Stimulated activated CD4-positive, alpha-beta T cell treated with anti-CD3 and anti-CD28 coated beads, Interleukin-15, amount 100 ng/mL, for 24 hours (primary cell): ENCODE measurements at places on chromosomes 16 and 17.

DNA sequence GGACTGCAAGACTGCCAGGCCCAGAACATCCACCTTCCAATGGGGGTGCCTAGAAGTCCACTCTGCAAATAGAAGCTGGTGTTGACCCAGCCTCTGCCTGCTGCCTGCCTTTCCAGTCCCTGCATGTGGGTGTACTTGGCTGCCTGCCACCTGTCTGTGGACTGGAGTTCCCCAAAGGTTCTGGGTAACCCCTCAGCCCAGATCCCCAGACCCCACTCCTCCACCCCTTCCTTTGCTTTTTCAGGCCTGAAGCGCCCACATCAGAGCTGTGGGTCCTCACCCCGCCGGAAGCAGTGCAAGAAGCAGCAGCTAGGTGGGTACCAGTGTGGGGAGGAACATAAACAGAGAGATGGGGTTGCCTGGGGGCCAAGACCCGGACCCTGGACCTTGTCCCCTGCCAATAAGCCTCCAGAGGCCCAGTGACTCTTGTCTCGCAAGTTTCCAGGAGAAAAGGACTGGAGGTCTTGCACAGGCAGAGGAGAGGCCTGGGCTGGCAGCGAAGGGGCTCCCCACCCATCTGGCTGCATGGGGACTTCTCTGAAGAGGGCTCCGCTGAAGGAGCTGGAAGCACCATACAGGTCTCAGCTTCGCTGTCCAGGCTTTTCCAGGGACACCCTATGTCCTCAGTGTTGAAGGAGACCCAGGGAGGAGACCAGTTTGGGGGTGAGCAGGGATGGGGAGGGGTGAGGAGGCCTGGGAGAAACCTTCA is 34.3 kb downstream of the NLRC5 start:
- DNase-seq: peak; percentile 81

DNA sequence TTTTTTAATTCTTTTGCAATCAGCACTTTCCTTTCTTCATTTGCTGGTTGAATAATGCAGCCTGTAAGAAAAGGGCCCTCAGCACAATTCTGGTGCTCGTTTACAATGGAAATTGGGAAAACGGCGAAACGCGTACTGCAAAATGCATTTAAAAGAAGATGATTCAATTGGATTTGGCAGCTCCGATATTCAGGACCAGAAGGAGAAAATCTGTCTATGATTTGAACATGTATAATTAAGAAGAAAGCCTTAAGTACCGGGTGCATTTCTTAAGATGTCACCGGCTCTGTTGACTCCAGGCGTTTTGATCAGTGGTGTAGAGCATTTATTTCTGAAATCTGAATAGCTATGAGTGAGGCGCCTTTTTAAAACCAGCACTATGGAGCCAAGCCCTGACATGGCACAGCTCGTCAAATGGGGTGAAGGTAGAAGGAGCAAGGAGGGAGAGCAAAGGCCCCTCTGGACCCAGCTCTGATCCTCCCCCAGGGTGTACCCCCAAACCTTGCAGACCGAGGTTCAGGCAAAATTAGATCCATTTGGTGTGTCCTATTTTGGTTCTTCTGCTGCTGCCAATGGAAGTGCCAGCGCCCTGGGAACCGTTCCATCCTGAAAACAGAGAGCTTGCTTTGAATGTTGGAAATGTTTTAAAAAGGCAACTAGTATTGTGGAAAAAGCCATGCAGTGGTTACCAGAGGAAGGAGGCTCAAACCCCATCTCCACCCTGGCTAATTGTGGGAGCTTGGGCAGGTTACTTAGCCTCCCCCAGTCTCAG is 161.4 kb upstream of the RPL38 start:
- DNase-seq: no peak

DNA sequence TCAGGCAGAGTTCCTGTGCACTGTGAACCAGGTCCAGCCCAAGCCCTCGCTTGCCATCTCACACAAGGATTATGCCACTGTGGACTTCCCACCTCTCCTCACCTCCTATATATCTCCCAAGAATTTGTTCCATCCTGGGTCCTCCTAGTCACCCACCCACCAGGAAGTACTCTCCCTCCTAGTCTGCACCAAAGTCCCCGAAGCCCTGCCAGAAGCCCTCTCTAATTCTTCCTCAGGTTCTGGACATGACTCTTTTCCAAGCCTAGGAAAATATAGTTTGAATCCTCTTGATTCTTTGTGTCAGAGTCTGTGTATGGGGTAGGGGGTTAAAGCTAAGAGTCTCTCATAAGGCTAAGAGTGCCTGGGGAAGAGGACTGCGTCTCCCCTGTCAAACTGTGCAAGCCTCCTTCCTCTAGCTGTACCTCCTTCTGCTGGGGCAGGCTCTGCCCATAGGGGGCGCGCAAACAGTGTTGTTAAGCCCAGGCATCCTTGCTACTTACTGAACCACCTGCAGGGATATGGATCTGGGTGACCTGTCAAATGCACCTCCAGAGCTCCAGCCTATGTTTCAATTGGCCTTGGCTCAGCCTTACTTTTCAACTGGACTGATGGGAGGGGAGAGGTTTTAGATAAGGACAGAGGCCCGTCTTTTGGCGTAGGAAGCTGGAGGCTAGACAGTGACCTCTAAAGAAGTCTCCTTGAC is 16.6 kb upstream of the DLX4 start:
- peak; percentile 90 for DNase-seq

GRCh38 chr16:78483124-78483992 is 383.9 kb downstream of the WWOX start:
- no peak for DNase-seq

GRCh38 chr17:29004081-29004692 is 1.6 kb downstream of the SEZ6 start:
- DNase-seq: no peak

GRCh38 chr17:57071991-57072944 is 12.8 kb upstream of the AKAP1 start:
- no peak for DNase-seq

GRCh38 chr17:76700270-76700616 is 10.5 kb downstream of the MXRA7 start:
- DNase-seq: no peak

- peak; percentile 77 for DNase-seq
Observed at GRCh38 chr17:50117202-50118051, 12.5 kb downstream of the SAMD14 start.

- no peak for DNase-seq
Observed at GRCh38 chr16:3068487-3068886, 3.0 kb downstream of the IL32 start.

- no peak for DNase-seq
Observed at GRCh38 chr17:35676441-35676840, 55.0 kb upstream of the RASL10B start.

- no peak for DNase-seq
Observed at GRCh38 chr17:79939755-79940458, 95.8 kb downstream of the TBC1D16 start.

DNA sequence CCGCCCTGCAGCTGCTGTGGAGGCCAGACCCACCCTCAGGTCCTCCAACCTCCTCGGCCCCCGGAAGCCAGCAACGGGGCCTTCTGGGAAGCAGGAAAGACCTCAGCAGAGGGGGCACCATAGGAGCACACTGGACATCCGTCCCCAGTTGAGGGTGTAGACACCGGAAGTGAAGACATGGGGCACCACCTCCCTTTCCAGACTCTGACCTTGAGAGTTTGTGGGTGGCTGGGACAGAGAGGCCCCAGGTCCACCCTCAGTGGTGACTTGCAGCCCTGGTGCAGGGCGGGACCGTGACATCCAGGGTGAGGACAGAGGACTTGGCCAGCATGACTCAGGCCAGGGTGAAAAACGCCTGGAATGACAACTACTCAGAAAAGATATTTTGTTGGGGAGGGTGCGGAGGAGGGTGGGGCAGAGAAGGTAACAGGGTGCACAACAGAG is 19.9 kb downstream of the CEP295NL start:
- DNase-seq: no peak

- peak; percentile 55 for DNase-seq
Observed at GRCh38 chr16:30786936-30787612, at the start of gene ZNF629. Gene ZNF629, minus strand, starts transcription at chr16:30787205. Its CDS starts 2,723 bp downstream, at chr16:30784482.
